Hypothalamus (tissue), 51 donors: ENCODE measurements at places on chromosomes 13 and 19.

- no peak for DNase-seq
Measured at GRCh38 chr19:29887442-29887855, 54.6 kb upstream of the URI1 start.

DNA sequence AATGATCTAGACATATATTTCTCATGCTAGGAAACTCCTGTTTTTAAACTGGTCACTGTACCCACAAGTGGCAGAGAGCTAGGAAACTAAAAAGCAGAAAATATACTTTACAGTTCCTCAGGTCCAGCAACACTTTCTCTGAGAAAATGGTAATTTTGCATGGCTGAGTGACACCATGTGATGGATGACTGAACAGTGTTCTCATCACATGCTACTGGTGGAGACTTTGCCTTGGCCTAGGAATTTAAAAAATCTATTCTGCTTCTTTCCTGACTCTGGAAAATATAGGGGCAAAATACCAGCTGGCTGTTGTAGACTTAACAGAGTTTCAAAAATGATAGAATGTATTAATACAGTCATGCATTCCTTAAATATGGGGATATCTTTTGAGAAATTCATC is 50.0 kb downstream of the LATS2 start:
- no peak for DNase-seq

- no peak for DNase-seq
Measured at GRCh38 chr13:23325191-23325590, 108.3 kb downstream of the SACS start.

GRCh38 chr19:12912571-12912970 is 6.5 kb downstream of the SYCE2 start:
- DNase-seq = no peak

GRCh38 chr13:27177852-27178251 is 6.2 kb upstream of the USP12 start:
- DNase-seq = no peak

- DNase-seq = no peak
Measured at GRCh38 chr19:13228561-13228960, 78.3 kb downstream of the IER2 start.

- no peak for DNase-seq
Measured at GRCh38 chr13:94236872-94237271, 242.6 kb downstream of the DCT start.

DNA sequence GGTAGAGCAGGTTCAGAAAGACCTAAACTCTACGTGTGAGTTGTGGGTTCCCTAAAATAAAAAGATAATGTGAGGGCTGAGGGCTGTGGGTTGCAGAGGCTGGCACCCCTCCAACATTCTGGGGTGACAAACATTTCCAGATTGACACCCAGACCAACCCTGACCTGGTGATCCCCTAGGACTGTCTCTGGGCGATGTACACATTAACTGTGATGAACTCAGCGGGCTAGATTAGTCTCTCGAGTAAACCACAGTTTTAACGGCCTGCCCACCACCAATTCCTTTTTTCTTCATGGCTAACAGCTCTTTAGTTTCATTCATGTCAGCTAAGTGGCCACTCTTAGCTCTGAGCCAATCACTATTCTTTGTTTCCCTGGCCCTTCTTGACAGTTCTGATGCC is 24.8 kb downstream of the SIAH3 start:
- no peak for DNase-seq

- DNase-seq = no peak
Measured at GRCh38 chr13:97441368-97441767, 7.4 kb downstream of the RAP2A start.

- no peak for DNase-seq
Measured at GRCh38 chr19:10651851-10652250, 2.3 kb upstream of the ILF3 start.

- DNase-seq = no peak
Measured at GRCh38 chr19:4373013-4373367, 27.4 kb downstream of the SH3GL1 start.

DNA sequence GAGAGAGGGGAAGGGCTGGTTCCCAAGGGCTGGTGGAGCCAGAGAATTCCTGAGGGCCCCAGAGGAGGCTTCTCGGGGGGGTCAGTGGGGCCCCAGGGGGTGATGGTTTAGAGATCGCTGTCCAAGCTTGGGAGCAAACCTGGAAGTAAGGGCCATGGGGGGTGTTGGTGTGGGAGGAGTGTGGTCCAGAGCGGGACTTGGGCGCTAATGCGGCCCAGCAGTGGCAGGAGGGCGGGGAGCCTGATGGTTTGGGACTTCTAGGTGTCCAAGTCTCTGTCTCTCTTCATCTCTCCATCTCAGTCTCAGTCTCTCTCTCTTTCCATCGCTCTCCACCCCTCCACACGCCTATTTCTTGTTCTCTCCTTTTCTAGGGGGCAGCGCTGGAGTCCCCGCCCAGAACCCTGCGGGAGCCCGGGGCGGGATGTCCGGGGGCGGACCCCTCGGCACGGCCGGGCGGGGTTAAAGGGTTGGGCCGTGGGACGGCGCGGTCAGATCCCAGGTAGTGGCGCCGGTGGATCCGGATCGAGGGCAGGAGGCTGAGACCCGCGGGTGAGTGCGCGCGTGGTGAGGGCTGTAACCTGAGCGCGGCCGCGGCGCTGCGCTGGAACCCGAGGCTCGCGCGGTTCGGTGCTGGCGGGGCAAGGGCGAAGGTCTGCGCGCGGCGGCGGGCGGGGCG is at the start of gene CYP4F22:
CYP4F22 (plus strand) TSS at position 491 of the 676 bp plus-strand sequence. CDS start 16,812 bp downstream, outside the sequence.
- DNase-seq = no peak

GRCh38 chr19:14428882-14429416 is 4.2 kb upstream of the PKN1 start:
- no peak for DNase-seq

GRCh38 chr19:5179256-5179655 is 161.4 kb downstream of the PTPRS start:
- no peak for DNase-seq

GRCh38 chr13:38045278-38046048 is 175.9 kb upstream of the TRPC4 start:
- no peak for DNase-seq

- DNase-seq = no peak
Measured at GRCh38 chr19:18304208-18304457, 18.7 kb downstream of the LSM4 start.

DNA sequence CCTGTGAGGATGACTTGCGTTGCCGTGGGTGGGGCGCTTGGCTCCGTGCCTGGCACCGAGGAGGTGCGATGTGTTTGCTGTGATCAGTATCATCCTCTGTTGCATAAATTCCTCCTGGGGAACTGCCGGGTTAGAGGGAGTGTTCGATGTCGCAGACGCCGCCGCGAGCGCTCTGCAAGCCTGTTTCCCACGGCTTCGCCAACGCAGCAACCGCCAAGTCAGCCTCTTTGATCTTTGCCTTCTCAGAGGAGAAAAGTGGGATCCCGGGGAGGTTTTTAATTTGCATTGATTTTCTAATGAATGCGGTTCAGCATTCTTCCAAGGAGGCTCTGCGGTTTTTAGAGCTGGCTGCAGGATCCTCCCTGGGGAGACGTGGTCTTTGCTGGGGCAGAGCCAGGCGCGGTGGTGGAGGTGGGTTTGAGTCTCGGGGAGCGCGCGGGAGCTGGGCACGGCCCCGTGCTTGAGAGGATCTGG is 7.6 kb downstream of the GPR32 start:
- no peak for DNase-seq

DNA sequence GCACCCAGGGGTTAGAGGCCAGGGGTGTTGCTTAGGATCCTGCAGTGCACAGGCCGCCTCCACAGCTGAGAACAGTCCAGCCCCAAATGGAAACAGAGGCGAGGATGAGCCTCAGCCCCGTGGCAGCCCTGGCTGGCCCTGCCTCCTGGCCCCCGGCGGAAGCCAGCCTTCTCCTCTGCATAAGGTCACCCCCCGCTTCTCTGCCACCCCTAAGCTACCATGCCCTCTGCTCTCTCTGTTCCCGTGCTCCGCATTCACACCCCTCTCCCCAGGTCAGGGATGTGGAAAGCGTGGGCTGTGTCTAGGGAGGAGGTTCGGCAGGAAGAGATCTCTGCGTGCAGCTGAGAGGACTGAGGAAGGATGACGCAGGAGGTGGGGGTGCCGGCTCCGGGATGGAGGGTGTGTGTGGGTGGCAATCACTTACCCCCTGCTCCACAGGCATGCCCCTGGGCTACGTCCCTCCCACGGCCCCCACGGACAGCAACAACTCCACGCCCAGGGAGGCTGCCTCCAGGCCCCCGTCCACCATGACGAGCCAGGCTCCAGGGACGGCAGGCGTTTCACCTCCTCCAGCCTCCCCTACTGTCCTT is 6.0 kb downstream of the SSC5D start:
- no peak for DNase-seq

- DNase-seq = no peak
Measured at GRCh38 chr13:76754414-76754813, 131.8 kb downstream of the KCTD12 start.

DNA sequence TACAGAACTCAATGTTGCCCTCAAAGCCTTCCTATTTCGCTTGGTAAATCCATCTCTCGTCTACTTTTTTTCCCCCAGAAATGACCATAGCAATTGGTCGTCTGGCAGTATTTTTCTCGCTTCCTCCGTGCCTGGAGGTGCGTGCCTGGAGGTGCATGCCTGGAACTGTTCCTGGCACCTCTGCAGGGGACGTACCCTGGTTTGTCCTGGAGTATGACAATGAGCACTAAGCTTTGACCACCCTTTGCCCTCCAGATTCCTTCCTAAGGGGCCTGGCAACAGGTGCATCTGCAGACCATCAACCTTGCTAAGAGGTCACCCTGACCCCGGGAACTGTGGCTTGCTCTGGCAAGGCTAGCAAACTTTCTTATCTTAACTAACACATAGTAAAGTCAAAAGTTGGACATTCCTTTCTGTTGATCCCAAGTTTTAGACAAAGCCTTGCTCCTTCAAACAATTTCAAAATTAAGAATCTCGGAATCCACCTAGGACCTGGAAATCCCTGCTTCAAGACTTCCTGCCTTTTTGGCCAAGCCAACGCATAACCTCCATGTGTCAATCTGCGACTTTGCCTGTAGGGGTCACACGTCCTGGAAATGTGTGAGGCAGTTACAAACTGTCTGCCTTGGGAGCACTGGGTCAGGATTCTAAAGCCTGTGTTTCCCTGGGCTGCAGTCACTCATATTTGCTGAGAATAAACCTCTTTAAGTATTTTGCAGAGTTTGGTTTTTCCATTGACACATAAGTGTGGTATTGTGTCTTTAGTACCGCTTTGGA is 28.8 kb upstream of the TUBGCP3 start:
- no peak for DNase-seq

DNA sequence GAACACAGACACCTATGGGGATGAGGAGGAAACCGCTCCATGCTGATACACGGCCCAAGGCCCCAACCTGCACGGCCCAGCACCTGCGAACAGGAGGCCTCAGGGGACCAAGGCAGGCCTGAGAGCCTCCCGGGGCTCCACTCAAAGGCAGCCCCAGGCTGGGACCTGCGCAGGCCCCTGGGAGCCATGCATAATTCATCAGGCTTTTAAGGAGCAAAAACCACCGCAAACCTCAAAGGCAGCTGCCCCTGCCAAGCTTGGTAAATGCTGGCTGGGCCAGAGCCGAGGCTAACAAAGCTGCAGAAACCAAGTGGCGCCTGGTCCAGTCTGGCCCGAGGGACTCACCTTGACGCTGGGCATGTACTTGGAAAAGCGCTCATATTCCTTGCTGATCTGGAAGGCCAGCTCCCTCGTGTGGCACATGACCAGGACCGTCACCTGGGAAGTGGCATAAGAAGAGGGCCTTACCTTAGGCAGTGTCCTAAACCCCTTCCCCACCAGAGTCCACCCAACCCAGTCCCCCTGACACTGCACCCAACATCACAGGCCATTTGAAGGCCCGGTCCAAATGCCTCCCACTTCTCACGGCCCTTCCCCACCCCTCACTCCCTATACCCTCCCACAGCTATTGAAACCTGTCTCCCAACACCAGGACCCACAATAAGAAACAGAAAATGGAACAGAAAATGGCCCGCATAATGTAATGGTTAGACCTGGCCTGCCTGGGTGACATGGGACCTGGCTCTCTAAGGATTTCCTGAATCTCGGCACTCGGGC is 7.8 kb downstream of the DDX39A start:
- DNase-seq = no peak

DNA sequence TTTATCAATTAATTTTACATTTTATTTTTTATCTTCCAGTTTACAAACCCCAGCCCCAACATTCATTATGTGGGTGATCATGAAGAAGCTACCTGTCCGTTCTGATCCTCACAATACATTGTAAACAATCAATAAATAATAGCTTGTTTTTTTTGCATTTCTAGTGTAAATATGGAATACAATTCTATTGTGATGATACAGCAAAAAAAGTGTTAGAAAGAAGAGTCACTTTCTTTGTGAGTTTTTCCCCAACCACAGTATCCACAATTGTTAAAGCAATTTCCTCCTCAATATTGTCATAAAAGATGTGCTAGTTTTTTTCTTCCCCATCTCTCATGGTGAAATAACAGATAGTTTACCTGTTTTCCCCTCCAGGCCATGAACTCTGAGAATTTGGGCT is 30.3 kb upstream of the ZNF835 start:
- DNase-seq = no peak

GRCh38 chr13:111999352-111999751 is 67.6 kb upstream of the SOX1 start:
- DNase-seq = no peak

DNA sequence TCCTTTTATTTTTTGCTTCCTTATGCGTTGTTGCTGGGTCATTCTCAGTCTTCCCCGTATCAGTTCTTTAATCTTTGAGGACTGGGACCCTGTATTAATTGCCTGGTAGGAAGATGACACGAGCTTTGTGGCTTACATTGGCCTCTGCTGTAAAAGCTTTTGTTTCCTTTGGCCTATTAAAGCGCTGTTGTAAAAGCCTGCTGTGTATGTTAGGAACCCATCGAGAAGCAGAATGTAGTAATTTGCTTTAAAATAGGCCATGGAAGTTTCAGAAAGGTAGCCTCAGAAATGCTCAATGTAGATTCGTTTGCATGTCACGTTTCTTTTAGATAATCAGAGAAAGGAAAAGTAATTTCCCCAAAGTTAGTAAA is 257.5 kb upstream of the STARD13 start:
- DNase-seq = no peak

DNA sequence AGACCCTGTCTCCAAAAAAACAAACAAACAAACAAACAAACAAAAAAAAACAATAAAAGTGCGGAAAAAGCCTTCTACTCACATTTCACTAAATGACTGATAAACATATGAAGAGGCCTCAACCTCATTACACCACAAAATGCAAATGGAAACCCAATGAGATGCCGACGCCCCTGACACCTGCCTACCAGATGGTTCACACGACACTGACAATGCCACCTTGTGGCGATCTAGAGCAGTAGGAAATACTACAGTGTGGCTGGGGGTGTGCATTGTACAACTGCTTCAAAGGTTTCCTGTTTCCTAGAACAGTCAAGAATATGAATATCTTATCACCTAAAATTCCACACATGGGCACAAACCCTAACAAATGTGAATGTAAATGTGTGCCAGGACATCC is 14.0 kb downstream of the SCGB2B2 start:
- no peak for DNase-seq

DNA sequence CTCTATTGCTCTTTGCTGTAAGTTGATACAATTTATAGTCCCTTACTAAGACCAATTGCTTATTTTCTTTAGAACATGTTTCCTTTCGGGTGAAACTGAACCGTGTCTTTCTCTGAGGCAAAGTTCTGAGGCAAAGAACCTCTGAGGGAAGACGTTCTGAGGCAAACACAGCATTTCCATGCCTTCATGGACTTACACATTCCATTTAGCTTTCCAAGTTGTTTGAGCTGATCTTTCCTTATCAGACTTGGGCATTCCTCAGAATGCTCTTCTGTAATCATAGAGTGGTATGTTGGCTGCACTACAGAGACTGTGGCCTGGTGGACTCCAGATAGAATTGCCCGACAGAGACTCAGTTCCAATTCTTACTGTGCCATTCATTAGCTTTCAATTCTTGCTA is 579.1 kb downstream of the KCTD12 start:
- no peak for DNase-seq
